Dermis microvascular lymphatic vessel endothelial cell (primary cell): ENCODE measurements at places on chromosomes 4 and X. TPM values are rescaled to one million over a fixed set of nuclear protein-coding genes. Genes with fewer than 3 reads are reported as not detected.

GRCh38 chr4:24488399-24489164 lies 95.8 kb downstream of the DHX15 start:
- no peak for DNase-seq

- DNase-seq: no peak
These were observed 139.6 kb upstream of the PTCHD1 start for GRCh38 chrX:23194885-23195554.

Gene MGAT4D
- total RNA-seq: not detected in 2 replicates

DNA sequence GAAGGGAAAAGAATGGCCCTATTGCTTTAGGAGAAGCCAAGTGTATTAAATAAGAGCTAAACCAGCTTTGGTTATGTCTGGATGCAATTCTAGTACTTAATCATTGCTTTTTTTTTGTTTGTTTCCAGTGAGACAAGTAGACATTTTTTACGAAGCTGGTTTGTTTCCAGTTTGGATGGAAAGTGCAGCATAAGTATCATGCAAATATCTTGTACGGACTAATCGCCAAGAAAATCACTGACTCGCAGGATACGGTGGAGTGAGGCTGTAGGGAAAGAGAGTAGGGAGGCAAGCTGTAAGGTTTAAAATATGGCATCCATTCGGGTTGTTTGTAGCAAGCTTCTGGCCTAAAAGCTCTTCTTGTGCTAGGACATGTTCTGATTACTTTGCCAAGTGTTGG lies 64.8 kb downstream of the HPGD start:
- DNase-seq: no peak

DNA sequence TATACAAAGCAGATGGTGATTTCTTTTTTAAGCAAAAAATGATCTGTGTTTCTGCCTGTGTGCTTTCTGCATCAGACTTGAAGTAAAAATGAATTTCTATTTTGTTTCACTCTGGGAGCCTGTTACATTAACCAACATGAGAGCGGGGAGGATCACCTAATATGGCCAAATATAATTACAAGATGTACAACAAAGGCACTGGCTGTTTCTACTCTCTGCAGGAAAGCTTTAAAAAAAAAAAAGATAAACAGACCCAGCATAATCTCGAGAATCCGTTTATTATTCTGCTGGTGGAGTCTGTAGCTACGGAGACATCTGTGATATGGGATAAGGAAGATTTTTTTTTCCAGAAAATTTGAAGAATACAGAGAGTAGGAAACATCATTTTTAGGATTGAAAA lies 103.6 kb downstream of the COMMD8 start:
- DNase-seq: no peak

Gene PPP1R2C
- not detected in 2 replicates for total RNA-seq

- DNase-seq: no peak
These were observed 56.4 kb downstream of the FAM53A start for GRCh38 chr4:1627417-1628313.

- DNase-seq: no peak
These were observed 296.8 kb upstream of the PABPC5 start for GRCh38 chrX:91137883-91138282.

Gene EXOC1
- 34.1 and 37.6 TPM in 2 replicates for total RNA-seq

GRCh38 chrX:75522565-75523431 lies at the start of gene ZDHHC15:
Gene ZDHHC15, minus strand, starts transcription at chrX:75523037. Its CDS starts 13 bp downstream, at chrX:75523024.
- no peak for DNase-seq

DNA sequence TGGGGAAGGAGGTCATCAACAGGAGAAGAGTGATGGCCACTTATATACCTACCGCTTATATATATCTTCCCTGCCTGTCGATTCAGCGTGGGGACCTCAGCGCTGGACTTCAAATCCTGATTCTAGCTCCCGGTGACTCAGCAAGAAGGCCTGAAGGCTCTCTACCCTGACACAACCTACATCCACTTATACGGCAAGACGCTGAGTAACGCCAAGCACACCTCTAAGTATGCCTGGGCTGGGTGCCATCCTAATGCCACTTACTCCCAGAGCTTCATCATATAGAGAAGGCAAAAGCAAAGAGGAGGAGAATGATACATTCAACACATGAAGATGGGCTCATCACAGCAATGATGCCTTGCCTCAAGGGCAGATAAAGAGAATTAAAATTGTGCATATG lies 198.3 kb downstream of the CHIC2 start:
- DNase-seq: no peak

Gene NDUFA1
- total RNA-seq: 74.3 and 128 TPM in 2 replicates

Gene RP2
- 24.3 and 25.5 TPM in 2 replicates for total RNA-seq

Gene RBM46
- not detected in 2 replicates for total RNA-seq

DNA sequence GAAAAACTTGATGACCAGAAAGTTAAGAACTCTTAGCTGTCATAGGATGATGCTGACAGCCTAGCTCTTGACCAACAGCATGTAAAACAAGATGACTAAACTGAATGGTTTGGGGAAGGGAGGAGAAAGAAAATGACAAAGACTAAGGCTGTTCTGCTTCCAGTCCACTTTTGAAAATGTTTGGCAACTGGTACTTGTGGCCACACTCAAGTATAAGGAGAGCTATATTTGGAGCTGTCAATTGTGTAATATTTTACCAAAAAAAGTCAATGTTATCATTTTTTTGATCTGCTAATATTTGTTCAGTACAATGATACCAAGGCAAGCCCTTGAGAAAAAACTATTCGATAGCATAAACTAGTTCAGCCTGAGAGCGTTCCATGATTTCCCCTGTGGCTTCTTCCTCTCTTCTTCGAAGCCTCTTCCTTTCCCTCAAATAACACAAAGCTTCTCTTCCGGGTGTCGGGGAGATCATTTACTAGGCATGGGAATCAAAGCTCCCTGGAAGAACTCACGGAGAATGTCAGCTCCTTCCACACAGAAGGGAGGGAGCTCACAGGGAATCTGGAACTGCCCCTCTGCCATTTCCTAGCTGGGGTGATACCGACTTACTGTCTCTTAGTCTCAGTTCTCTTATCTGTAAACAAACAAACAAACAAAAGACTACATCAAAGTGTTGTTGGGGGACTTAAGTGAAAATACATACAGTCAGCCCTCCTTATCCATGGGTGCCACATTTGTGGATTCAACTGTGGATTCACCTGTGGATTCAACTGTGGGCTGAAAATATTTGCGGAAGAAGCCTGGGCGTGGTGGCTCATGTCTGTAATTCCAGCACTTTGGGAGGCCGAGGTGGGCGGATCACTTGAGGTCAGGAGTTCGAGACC lies 82.6 kb downstream of the SCD5 start:
- no peak for DNase-seq

Gene REELD1
- total RNA-seq: not detected in 2 replicates

Gene LNX1
- 4.0 and 5.1 TPM in 2 replicates for total RNA-seq

DNA sequence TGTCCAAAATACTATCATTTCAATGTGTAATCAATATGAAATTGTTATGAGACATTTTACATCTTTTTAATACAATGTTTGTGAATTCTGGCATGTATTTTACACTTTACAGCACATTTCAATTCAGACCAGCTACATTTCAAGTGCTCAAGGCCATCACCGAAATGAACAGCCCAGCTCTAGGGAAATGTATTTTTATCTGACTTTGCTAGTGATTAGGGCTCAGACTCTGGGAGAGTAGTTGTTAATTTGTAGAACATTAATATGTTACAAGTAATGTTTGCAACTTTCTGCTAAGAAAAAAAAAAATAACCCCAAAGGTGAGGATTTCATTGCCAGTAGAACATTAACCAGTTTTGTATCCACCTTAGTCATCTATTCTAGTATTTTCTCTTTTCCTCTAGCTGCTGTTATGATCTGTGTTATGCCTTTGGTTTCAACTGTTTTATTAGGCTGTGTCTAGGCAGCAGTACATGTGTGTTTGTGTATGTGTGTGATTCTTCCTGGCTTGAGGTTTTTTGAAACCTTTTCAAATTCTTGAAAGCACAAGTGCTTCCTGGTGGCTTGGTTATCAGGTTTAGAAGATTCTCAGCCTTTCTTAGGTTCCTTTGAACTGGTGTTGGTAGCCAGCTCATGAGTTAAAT lies 125.9 kb downstream of the NSUN7 start:
- DNase-seq: no peak

Gene RIBC1
- total RNA-seq: 0.13 TPM in 2 replicates

GRCh38 chr4:21728304-21728703 lies 220.3 kb downstream of the KCNIP4 start:
- DNase-seq: no peak

DNA sequence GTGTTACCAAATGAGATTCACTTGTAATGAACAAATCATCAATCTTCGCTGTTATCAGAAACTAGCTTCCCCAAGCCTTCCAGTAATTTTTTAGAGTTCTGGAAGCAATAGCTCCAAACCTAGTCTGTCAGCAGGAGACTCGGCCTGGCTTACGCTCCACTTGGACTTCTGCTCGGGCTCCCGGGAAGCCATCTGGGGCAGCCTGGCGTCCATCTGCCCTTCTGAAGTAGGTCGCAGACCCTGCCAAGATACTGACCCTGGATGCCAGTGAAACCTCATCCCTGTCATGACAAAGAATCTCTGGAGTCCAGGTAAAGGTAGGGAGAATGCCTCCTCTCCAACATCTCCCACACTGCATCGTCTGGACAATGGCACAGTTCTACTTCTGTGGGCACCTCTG lies 493.8 kb upstream of the ZFP42 start:
- DNase-seq: no peak

DNA sequence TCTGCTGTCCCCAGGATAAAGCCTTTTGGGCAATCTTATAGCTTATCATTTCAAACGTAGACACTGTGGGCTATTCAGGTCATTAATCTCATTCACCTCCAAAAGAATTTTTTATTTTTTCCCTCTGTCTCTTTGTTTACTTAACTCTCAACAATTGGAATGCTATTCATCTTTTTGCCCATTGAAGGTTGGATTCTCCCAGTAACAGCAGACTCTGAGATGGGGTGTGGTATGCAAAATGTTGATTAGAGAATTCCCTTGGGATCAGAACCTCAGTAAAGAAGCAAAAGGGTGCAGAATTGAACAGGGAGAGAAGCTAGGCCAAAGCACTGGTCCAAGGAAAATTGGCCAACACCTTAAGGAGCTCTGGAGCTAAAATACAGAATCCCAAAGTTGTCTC lies 60.4 kb downstream of the CAMK2D start:
- DNase-seq: no peak

GRCh38 chr4:21013501-21013900 lies 313.2 kb downstream of the PACRGL start:
- no peak for DNase-seq

DNA sequence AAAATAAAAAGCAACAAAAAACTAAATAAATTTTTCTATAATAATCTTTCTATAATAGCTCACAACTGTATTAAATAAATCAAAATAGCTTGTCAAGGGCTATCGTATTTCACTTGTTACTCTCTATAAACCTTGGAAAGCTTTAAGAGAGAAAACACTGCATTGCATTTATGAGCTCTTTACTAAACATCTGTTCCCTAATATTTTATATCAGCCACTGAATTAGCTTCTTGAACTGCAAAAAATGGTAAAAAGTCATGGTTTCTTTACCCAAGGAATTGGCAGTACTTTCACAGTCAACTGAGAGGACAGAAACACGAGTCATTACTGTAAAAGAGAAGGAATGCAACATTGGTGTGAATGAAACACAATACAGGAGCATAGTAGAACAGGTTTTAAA lies 671.2 kb downstream of the PCDH18 start:
- DNase-seq: no peak

Gene GPRIN3
- 0.89 and 1.0 TPM in 2 replicates for total RNA-seq

DNA sequence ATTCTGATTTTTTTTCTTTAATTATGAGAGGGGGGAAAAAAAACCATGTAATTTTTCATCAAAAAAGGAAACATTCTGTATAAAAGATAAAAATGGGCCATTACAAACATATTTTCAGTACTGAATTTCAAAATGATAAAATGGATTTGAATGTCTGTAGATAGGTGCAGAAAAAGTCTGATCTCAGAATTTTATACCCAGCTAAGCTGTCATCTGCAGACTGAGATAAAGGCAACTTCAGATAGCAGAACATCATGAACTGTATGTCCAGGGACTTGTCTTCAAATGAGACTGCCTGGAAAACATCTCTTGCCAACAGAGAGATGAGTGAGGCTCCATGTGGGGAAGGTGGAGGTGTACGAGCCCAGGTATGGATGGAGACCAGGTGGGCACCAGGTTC lies 118.5 kb upstream of the PSAPL1 start:
- no peak for DNase-seq

DNA sequence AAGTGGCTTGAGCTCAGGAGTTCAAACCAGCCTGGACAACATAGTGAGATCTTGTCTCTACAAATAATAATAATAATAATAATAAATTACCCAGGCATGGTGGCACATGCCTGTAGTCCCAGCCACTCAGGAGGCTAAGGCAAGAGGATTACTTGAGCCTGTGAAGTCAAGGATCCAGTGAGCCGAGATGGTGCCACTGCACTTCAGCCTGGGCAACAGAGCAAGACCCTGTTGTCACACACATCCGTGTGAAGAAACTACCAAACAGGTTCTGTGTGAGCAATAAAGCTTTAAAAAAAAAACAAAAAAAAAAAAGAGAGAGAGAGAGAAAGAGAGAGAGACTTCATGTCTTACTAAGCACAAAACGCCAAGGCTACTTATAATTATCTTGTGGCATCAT lies 42.5 kb downstream of the ANOS1 start:
- DNase-seq: no peak

Gene CXCL8
- total RNA-seq: 35.7 and 48.3 TPM in 2 replicates

DNA sequence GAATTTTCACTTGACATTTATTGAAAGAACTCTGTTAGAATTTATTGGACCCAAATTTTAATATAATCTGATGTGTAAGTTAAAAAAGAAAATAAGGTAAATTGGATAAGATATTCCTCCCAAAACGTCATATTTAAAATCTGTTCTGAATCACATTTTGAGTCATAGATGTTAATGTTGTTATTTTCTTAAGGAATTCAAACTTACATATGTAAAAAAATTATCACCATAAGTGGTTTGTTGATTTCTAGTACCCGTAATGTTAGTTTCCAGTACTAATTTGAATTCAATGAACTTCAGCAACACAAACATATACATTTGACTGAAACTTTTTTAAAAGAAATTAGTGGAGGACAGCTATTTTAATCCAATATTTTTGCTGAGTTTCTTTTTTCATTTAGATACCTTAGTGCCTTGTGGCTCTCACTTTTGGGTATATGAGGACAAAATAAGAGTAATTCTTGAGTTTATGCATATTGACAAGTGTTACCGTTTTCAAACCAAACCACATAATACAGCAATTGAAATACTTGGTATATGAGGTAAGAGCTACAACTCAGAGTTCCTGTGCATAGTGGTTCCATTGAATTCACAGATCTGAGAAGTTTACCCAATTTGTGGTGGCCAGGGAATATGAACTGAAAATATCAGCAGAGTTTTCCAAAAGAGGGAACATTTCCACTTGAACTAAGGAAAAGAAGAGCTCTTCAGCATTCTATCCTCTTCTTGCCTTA lies 71.8 kb downstream of the C4orf46 start:
- no peak for DNase-seq

GRCh38 chr4:139282721-139283075 lies 2.7 kb upstream of the MGARP start:
- DNase-seq: no peak

Gene ZNF827
- total RNA-seq: 1.3 and 2.4 TPM in 2 replicates
